ENCODE measurements at places on chromosomes 3 and 15. TPM values are rescaled to one million over a fixed set of nuclear protein-coding genes. Genes with fewer than 3 reads are reported as not detected.
A peak's percentile ranks its signal among the peaks of the same experiment; 100 is the strongest.

GRCh38 chr15:59691194-59691805 is 2.2 kb upstream of the BNIP2 start:
- no peak for DNase-seq

DNA sequence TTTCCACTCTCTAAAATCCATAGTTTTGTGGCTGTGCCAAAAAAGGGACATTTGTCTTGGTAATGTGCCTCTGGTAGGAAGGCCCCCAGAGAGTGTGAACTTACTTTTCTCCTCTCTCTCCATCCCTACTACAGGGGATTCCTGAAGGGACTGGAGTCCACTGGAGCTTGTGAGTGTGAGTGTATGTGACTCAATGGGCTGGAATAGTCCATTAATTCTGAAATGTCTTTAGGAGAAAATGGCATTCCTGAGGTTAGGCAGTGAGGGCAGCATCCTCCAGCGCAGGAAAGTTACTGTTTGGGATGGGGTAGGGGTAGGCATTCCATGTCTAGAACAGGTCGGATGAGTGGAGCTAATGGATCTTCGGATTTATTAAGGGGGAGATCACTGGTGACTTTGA is 59.8 kb upstream of the CACNA2D3 start:
- peak; percentile 18 for DNase-seq

DNA sequence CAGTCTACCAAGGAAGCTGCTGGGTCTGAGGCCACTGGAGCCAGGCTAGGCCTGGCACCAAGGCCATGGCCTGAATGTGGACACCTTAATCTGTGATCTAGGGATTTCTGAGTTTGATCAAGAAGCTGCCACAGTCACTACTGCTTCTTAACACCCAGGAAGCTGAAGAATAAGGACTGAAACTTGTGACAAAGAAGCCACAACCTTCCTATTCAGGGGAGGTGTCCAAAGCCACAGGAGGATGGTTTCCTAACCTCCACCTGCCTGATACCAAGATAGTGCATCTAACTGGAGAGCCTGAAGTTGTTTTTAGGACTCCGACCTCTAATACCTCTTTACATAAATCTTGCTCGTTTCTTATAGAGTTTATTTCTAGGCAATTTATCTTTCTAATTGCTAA is 5.5 kb upstream of the ANO10 start:
- DNase-seq, result no peak

GRCh38 chr3:124517306-124517705 is 212.9 kb upstream of the UMPS start:
- DNase-seq, result no peak

DNA sequence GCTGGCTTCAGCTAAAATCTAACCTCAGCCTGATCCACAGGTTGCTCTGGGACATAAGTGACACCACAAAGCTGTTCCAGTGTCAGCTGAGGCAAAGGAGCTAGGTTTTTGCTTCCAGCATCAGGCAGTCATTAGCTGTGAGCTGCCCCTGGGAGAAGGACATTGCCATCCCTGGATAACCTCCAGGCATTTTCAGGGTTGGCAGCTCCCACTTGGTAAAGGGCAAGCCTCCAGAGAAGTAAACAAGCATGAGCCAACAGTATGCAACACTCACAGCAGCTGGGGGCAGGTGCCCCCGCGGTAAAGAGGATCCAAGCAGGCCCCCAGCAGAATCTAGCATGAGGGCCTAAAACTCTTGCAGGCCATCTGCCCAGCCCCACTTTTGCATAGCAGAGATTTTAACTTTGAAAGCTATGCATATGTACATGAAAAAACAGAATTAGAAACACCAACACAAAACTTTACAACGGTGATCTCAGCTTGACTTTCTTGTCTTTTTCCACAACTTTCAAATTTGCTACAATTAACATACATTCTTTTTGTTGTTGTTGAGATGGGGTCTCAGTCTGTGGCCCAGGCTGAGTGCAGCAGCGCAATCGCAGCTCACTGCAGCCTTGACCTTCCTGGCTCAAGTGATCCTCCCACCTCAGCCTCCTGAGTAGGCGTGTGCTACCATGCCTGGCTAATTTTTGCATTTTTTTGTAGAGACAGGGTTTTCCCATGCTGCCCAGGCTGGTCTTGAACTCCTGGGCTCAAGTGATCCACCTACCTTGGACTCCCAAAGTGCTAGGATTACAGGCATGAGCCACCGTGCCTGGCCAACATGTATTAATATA is 83.8 kb upstream of the TPM1 start:
- no peak for DNase-seq

DNA sequence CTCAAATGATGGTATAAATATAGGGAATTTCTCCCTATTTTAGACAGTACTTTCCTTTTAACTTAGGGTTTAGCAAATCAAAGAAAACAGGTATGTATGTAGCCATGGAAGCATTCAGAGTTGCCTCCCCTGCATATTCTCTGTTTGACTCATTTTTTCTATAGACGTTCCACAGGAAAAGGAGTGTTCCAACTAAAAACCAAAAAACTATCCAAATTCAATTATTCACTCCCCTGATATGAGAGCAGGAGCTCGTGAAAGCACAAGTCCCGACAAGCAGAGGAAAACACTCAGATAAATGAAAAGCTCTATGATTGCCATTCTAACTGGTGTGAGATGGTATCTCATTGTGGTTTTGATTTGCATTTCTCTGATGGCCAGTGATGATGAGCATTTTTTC is 119.5 kb downstream of the FRMD5 start:
- DNase-seq, result no peak

DNA sequence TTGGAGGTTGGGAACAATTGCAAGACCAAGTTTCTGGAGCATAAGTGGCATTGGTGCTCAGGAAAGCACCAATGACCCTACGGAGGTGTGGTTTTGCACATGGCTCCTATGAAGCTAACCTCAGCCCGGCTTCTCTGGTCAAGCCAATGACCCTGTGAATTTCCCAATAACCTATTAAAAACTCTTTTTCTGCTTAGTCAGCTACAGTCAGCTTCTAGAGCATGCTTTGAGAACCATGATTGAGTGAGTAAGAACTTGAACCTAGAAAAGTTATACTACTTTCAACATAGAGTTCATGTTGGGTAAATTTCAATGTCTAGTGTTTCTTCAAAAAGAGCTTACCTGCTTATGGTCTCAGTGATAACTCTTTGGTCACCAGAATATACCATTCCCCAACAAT is 163.2 kb downstream of the RSL24D1 start:
- no peak for DNase-seq

Gene ALPK3
- total RNA-seq, result 54.5 TPM

Gene HYAL1
- total RNA-seq, result 0.14 TPM

Gene BFSP2
- 0.96 TPM for total RNA-seq
